Stimulated activated CD4-positive, alpha-beta T cell treated with anti-CD3 and anti-CD28 coated beads, Interleukin-1b, Interleukin-23, amount 100 ng/mL, for 1 hour (primary cell): ENCODE measurements at places on chromosomes 12 and 14.

DNA sequence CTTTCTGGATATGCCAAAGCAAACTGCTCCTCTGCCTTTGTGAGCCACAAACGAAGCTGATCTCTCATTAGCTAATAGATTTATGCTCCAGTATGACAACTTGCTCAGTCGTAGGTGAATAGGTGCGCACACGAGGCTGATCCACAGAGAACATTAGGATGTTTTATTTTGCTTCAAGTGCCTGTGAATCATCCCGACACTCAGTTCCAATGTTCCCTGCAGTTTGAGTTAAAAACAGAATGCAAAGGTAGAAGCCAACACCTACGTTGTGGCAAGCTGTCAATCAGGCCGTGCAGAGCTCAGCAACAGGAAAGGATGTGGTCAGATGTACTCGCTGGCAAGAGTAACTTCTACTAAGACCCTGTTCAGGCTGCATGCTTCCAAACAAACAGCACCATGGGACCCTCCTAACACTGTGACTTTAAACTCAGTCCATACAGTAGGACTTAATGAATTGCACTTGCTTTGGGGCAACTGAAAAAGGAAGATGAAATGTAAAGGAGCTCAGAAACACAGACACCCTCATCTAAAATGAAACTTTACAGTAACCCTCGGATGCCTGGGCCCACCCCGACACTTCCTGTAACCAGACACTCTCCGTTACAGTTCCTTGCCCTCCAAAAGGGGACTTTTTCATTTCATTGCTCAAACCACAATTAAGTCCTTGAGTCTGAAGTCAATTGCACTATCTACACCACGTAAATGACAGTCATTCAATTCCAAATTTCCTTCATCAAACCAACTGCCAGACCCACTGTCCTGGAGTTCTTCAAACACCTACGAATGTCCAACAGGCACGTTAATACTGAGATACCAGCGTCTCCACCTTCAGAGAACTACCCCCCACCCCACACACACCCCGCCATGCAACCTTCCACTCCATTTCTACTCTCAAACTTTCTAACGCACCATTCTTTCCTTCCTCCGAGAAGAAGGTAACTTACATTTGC, 1.6 kb downstream of the CCDC88C start:
- no peak for DNase-seq

DNA sequence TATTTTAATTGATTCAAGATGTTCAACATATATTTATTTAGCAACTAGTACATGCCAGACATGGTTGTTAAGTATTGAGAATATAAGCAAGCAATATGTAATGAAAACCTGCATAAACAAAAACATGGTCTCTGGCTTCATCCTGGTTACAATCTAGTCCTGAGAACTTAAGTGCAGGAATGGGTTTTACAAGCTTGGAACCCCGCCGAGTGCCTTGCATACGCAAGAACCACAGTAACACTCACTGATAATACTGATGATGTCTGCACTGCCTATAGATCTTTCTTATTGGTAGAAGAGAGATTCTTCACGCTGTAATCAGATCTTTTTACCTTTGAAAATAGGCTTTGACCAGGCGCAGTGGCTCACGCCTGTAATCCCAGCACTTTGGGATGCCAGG, 22.9 kb upstream of the CALM1 start:
- DNase-seq = no peak

- no peak for DNase-seq
These were observed 157.1 kb upstream of the GARIN2 start for GRCh38 chr14:67031920-67032774.

- DNase-seq = no peak
These were observed 20.9 kb upstream of the PPP1CC start for GRCh38 chr12:110763583-110763982.

DNA sequence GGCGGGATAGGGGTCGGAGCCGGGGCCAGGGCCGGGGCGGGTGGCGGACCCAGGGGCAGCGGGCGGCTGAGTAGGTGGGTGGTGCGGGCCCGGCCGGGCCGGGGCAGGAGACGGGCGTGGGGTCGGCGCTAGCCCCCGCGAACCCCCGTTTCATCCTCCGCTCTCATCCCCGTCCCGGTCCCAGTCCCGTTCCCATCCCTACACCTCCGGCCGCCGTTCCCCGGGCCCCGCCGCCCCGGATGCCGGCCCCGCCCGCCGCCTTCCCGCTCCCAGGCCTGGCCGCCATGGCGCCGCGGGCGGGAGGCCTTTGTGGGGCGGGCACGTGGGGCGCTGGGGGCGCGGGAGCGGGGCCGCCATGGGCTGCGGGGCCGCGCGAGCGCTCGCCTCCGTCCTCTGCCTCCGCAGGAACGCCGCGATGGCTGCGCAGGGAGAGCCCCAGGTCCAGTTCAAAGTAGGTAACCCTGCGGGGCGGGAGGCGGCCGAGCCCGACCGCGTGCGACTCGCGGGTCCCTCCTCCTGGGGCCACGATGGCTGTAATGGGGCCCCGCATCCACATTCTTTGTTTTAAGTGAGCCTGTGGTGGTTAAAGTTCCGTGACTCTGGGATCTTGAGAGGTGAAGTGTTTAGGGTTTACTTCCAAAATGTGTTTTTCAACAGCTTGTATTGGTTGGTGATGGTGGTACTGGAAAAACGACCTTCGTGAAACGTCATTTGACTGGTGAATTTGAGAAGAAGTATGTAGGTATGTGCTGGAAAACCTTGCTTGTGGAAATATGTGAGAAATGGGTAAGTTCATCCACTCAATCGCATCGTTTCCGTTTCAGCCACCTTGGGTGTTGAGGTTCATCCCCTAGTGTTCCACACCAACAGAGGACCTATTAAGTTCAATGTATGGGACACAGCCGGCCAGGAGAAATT, 572 bp downstream of the RAN start:
- DNase-seq = no peak

DNA sequence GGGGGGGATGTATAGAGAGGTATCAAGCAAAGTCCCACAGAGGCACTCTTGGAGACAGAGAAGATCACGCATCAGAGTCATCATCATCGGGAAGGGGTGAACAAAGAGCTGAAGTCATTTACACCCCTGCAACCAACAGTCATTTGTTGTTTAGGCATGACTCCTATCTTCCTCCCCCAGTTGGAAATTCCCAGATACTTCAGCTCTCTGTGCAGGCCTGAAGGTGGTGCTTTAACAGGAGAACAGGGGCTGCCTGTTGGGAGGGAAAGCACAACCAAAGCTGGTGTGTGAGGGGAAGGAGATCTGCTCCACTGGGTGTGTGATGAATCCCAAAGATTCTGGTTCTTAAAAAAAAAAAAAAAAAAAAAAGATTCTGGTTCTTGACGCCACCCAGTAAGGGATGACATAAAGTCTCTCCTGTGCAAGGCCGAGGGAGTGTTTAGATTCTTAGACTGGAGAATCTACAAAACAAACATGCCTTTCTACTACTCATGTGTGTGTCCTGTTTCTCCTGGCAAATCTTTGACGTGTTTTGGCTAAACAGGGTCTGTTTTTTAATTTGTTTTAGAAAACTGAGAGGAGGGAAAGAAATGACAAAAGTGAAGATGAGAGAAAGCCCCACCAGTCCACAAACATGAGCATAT, 121.0 kb upstream of the ARHGAP5 start:
- DNase-seq = no peak

DNA sequence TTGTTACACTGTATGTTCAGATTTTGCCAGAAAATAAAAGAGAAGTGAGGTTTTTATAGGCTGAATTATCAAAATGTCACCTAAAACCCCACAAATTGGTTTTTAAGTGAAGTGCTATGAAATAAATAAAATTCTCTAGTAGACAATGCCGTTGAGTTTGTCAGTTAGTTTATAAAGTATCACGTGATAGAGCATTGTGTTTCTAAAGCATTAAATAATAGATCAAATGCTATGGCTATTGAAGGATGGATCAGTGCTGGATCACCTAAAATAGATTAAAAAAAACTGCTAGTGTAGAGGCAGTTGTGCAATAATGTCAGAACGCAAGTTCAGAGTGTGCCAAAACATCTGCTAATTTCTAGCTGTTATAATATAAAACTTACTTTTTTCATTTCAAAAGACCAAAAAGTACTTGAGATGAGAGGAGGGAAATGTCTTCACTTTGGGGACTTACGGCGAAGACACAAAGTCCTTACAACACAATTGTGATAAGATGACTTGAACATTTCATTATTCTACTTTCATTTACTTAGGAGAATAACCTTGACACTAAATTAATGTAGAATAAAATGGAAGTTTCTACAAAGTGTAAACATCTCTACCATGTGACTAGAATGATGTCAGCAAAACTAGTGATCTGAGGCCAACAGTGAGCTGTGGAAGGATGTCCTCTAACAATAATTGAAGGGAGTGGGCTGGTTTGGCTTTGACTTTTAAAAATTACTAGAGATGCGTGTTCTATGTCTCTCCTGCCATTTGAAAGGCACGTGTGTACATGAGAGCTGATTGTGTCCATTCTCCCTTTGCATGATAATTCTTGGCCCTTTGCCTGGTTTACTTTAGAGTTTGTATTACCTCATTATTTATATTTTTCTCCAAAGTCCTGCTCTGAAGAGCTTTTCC, 154.4 kb upstream of the PDE3A start:
- DNase-seq = no peak

- no peak for DNase-seq
These were observed 33.9 kb upstream of the ALDH2 start for GRCh38 chr12:111732786-111733185.

- DNase-seq = no peak
These were observed 15.7 kb downstream of the CLEC4C start for GRCh38 chr12:7731486-7731885.

- DNase-seq = no peak
These were observed 228.2 kb upstream of the PPFIA2 start for GRCh38 chr12:81987371-81987770.

- DNase-seq = no peak
These were observed 74.5 kb downstream of the ETV6 start for GRCh38 chr12:11723993-11724392.

DNA sequence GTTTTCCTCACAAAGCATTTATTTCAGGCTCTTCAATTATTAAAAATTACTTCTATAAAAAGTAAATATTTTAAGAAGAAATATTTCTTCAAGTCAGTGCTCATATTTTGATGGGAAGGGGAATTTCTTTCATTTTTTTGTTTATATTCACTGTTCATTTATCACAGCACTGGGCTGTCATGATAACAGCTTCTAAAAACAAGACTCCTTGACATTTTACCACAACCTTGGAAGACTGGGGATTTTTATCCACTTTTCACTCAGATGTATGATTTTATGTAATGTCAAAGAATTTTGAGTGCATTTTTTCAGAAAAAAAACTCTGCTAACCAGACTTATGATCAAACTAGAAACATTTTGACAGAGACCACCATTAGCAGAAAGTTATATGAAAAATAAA, 149.7 kb downstream of the PHLDA1 start:
- DNase-seq = no peak

GRCh38 chr12:25651931-25652330, 98.8 kb upstream of the LMNTD1 start:
- no peak for DNase-seq

GRCh38 chr14:106844608-106845285, 1318.4 kb downstream of the TMEM121 start:
- no peak for DNase-seq

DNA sequence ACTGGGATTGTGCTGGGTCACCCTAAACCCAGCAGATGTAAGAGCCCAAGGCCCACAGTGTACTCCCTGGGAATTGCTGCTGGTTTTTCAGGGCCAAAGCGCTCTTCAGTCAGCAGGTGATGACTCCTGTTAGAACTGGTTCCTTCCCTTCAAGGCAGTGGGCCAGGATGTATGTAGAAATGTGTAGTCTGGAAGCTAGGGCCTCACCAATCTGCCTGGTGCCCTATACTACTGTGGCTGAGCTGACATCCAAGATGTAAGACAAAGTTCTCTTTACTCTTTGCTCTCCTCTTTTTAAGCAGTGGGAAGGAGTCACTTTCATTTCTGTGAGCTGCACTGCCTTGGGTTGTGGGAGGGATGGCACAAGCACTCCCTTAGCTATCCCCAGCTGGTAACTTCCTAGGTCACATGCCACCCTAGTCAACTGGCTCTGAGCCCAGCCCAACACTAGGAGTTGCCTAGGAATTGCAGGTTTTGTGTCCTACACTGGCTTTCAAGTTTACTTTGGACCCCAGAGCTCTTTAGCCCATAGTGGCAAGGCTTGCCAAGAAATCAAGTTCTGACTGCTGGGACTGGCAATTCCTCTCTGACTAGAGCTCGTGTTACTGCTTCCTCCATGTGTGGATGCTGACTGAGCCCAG, 249.2 kb downstream of the C12orf50 start:
- no peak for DNase-seq

DNA sequence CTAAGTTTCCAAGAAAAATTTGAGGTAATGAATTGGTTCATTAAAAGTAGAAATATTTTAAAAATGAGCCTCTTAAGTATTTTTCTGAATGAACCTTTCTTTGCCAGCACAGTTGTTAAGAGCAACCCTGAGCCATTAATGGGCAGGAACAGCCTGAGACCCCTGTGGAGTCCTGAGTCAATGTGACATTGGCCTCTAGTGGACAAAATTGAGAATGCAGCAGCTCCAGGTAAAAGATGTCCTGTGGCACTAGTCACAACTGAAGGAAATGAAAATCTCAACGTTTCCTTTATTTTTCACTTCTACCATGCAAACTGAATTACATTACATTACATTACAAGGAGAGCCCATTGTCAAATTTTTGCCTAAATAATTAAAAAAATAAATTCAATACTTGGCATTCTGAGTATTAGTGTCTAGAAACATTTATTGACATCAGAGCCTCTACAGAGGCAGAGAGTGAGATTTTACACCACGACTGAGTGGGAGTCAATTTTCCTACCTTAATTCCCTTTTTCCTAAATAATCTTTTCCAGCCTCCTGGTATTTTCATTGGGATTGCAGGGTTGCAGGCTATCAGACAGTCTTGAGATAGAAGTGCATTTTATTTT, 135.7 kb downstream of the PPM1H start:
- no peak for DNase-seq

- DNase-seq = no peak
These were observed 380.5 kb downstream of the VRK1 start for GRCh38 chr14:97177635-97178034.

DNA sequence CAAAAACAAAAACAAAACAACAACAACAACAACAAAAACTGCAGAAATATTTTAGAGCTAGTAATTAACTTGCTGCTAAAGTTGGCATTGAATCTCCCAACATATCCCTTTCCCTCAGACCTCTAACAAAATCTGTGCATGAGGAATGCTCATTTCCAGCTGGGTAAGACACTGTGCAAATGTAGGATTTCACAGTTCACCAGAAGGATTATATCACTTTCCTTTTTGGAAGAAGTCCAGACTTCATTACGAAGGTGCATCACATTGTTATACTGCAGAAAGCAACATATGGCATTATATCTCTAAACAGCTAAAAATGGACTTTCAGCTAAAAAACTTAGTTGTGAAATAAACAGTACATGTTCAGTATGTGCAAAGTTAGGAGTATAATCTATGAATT, 341.8 kb downstream of the FSCB start:
- DNase-seq = no peak
